IMR-90 (cell line): ENCODE measurements at places on chromosomes 3 and 15. TPM values are rescaled to one million over a fixed set of nuclear protein-coding genes. Genes with fewer than 3 reads are reported as not detected.
A peak's percentile ranks its signal among the peaks of the same experiment; 100 is the strongest.

Gene RAB6B
- total RNA-seq = 0.18 and 0.28 TPM in 2 replicates

- H3K27ac ChIP-seq = no peak overlapping the region
- no peak overlapping the region for H3K4me3 ChIP-seq
- no peaks in the 10 kb centered on the region for H3K36me3 ChIP-seq
- H3K4me1 ChIP-seq = no peaks in the 10 kb centered on the region
- H3K27me3 ChIP-seq = no peaks in the 10 kb centered on the region
Measured at GRCh38 chr3:111616417-111617105, 21.4 kb upstream of the ZBED2 start.

GRCh38 chr15:35444557-35445204, 101.3 kb downstream of the DPH6 start:
- no peak overlapping the region for H3K4me3 ChIP-seq
- no peak overlapping the region for H3K27ac ChIP-seq
- no peaks in the 10 kb centered on the region for H3K36me3 ChIP-seq
- no peaks in the 10 kb centered on the region for H3K27me3 ChIP-seq
- DNase-seq = peak; percentile 63
- peaks cover 8% of the 10 kb centered on the region; the same call in 1 of the 2 replicates for H3K4me1 ChIP-seq

DNA sequence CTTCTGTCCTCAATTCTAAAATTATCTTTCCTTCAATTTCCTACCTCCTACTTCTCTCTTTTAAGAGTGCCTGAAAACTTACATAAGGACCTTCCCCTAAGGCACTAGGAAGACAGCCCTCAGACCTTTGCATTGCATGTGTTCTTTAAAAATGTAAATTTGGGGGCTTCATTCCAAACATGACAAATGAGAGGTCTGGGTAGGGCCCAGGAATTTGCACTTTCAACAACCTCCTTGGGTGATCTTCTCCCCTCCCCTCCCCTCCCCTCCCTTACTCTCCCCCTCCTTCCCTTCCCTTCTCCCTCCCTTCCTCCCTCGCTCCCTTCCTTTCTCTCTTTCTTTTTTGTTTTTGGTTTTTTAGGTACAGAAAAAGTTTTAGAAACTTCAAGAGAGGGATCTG, 18.7 kb downstream of the USF3 start:
- H3K4me1 ChIP-seq = no peaks in the 10 kb centered on the region
- DNase-seq = no peak
- H3K27me3 ChIP-seq = no peaks in the 10 kb centered on the region
- peaks cover 5% of the 10 kb centered on the region for H3K36me3 ChIP-seq
- no peak overlapping the region for H3K4me3 ChIP-seq

DNA sequence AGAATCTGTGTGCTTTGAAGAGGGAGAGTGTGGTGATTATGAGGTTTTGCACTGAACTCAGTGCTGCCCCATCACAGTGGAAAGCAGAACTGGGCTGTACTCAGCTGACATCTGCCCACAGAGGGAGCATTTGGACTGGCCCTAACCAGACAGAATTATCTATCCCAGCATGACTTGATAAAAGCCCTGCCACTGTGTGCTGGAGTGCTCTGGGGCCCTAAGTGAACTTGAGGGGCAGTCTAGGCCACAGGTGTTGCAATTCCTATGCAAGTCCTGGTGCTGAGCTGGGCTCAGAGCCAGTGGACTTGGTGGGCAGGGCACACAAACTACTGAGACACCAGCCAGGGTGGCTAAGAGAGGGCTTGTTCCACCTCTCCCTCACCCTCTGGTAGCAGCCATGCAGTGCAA, 269.2 kb upstream of the CTNNB1 start:
- H3K27ac ChIP-seq = no peak overlapping the region
- H3K4me3 ChIP-seq = no peak overlapping the region
- H3K36me3 ChIP-seq = no peaks in the 10 kb centered on the region
